Cortex of kidney (tissue), 1 donor: ENCODE measurements at places on chromosomes 3 and 15.

DNA sequence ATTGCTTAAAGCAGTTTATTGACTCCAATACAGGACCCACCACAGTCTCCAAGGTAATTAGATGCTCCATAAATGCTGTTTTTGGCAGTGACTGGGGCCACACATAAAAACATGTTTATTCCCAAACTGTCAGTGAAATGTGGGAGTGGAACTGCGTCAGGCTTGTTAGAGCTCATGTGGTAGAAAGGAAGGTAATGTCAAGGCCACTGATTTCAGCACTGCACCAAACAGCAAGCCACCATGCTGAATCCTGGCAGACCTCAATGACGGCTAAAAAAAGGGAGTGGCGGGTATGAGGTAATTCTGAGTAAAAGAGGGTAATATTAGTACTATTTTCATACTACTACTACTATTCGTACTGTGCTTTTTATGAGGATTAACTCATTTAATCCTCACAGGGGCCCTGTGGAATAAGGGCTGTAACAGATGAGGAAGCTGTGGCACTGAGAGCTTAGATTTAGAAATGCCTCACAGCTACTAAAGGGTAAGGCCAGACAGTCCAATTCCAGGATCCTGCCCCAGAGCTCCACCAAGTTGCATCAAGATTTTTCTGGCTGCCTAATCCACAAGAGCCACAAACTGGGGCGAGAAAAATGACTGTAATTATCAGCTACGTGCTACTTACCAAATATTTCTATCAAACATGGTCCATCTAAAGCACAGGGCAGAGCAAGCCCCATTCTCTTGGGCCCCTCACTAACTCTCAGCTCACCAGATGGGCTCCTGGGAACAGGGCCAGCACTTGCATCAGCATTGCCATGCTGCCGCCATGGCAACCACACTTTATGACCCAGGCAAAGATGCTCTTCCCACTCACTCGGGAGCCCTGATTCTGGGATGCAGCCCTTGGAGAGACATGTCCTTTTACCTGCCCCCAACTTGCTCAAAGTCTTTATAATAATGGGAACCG is 83.6 kb upstream of the SPATA12 start:
- DNase-seq, result no peak

- DNase-seq, result no peak
Measured at GRCh38 chr3:170054204-170054603, 16.4 kb downstream of the GPR160 start.

- DNase-seq, result no peak
Measured at GRCh38 chr15:76376029-76376428, 39.5 kb downstream of the ISL2 start.

DNA sequence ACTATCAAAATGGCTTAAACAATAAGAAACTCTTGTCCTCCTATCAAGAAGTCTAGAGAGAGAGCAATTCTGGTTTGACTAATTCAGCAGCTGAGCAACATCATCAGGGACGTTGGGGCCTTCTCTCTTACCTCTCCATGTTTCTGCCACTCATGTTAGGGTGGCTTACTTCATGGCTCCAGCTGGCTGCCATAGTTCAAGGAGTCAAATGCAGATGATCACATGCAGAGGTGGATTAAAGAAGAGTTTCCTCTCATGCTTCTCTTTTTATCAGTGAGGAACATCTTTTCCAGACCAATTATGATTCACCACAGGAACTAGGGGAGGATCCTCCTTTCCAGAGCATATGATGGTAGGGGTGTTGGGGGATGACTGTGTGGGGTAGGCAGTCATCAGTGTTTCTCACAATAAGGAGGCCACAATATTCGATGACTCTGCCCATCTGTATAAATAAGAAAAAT is 45.5 kb downstream of the NEK11 start:
- DNase-seq, result no peak

DNA sequence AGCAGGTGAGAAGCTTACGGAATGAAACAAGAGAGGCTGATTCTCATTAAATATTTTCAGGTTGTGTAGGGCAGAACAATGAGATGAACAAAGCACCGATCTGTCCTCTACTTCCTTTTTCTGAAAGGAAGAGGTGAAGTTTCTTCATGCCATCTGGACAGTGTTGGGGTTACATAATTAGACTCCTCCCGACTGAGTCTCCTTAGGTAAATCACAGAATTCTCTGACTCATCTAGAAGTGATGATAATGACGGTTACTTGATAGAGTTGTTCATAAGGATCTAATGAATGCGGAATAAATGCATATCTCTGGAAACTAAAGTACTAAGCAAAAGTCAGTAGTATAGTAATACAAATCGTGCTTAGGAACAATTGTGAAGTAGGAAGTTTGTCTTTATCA is 21.2 kb downstream of the CRTC3 start:
- no peak for DNase-seq

DNA sequence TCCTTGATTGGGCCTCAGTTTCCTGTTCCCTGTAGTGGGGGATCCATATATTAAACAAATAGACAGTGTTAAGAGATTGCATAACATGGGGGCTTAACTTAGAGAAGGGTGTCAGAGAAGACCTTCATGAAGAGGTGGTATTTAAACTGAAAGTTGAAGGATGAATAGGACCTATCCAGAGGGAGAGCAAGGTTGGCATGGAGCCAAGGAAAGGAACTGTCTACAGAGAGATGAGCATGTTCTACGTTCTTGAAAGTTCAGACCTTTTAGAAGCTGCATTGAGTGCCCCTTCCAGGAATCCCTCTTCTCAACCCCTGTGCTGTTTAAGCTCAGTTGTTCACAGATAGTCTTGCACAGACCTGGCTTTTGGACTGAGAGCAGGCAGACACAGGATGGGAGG is 2.4 kb downstream of the HTD2 start:
- DNase-seq, result no peak

DNA sequence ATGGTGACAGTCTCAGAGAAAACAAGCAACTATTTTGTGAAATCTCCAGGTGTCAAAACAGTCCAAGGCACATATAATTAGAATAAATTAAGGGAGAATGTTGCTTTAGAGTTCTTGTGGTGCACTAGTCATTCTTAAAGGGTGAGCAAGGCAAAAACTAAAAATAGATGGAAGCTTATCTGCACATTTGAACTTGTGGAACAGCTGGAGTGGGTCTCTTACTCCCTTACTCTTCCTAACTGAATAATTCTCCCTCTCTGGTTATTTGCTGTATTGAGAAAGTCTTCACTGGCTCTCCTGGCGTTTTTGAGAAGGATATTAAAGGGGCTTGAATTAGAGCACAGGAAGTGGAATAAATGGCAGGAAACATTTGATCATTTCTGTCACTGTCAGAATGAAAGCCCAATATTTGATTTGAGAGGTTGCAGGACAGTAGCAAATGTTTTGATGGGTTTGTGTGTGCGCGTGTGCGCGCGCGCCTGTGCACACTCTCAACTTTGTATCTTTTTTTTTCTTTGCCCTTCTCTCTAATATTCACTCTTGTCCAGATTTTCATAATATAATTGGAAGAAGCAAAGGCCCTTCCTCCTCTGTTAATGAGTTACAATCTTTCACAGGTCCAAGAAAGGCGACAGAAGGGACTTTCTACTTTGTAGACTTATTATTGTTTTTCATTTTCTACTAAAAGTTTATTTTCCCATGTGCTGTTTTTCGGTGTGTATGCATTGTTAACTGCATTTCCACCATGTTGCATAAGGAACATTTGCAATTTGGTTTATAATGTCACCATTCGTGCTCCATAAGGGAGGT is 40.9 kb downstream of the AKAP13 start:
- no peak for DNase-seq

- DNase-seq, result no peak
Measured at GRCh38 chr3:194446172-194446571, 40.6 kb downstream of the ATP13A3 start.
